Activated CD8-positive, alpha-beta memory T cell treated with anti-CD3 and anti-CD28 coated beads, Interleukin-2, amount 50 U/mL, for 4 hours (primary cell): ENCODE measurements at places on chromosomes 1 and 21.
A peak's percentile ranks its signal among the peaks of the same experiment; 100 is the strongest.

- no peak for DNase-seq
Measured at GRCh38 chr21:40681164-40681859, 165.6 kb downstream of the DSCAM start.

GRCh38 chr1:227316456-227316855 lies 1.8 kb downstream of the CDC42BPA start:
- no peak for DNase-seq

GRCh38 chr1:11828511-11828910 lies 19.1 kb downstream of the NPPA start:
- no peak for DNase-seq

- DNase-seq: peak; percentile 7
Measured at GRCh38 chr1:53343831-53344668, 16.2 kb upstream of the LRP8 start.

- no peak for DNase-seq
Measured at GRCh38 chr21:27586326-27586725, 619.4 kb upstream of the ADAMTS5 start.

- no peak for DNase-seq
Measured at GRCh38 chr21:34795548-34796180, 126.9 kb downstream of the CLIC6 start.

DNA sequence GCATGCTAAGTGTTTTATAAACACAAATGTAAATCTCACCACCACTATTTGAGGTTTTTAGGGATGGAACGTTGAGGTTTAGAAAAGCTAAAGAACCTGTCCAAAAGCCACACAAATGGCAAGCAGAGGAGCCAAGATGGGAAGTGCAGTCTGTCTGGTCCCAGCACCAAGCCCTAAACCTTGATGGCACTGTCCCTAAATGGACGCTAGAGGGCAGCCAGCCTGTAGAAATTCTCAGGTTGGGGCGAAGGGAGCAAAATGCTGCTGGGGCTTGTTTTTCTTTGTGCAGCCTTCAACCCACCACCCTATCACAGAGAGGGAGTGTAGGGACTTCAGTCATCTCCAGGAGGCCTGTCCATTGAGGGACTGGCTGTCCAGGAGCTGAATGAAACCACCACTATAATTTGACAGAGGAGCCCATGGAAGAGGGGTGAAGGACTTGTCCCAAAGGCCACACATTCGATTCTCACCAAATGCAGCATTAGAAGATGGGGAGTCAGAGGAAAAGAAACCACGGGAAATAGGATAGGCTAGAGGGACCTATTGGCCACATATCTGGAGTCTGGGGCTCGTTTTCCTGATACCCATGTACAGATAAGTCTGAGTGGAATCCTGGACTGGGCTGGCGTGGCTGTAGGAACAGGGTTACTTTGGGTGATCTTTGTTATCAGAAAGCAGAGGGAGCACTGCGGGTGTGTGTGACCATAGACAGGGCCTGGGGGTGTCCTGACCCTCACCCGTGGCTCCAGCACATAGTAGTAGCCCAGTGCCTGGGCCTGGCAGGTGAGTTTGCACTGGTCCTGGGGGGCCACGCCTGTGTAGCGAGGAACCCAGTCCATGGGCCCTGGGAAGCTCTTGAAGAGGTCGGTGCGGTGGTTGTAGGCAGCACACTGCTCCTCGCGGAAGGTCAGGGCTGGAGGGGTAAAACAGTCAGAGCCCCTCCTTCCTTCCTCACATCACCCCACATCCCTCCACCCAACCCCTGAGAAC lies 6.1 kb downstream of the ADAMTS4 start:
- DNase-seq: peak; percentile 61

- DNase-seq: no peak
Measured at GRCh38 chr1:198175423-198176170, 18.8 kb downstream of the NEK7 start.

DNA sequence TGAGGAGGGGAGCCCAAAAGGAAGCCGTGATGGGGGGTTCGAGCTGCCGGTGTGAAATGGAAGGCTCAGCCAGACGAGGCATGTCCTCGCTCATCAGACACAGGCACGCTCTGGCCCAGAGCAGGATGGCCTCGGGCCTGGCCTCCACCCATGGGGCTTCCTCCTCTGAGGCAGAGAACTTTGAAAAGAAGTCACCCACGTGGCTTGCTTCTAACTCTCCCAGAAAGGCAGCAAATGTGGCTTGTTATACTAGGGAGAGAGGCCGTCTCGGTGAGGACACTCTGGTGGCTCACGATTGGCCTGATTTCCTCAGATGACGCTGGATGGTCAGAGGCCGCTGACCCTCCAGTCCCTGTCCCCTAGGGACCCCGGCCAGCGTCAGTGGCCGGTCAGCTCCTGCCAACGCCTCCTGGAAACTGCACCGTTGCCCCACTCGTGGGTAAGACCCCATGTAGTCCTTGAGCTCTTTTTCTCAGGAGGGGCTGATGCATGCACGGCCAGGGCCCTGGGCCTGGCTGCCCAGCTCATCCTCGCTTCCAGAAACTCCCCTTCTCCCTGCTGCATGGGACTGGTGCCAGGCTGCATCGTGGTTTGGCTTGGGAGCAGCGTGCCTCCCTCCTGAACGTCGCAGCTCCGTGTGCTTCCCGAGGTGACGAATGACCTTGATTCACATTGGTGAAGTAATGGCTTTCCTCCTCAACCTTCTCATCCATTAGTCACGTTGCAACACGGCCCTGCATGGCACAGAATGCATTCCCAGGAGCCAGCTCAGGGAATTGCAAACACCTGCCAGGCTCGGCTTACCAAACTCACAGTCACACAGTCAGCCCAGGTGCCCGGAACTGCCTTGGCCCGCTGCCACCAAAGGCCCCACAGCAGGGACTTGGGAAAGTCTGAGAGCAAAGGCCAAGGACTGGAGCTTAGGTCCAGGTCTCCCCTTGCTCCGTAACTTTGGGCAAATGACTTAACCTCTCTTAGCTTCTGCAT lies 58.8 kb downstream of the TOMM20 start:
- no peak for DNase-seq

DNA sequence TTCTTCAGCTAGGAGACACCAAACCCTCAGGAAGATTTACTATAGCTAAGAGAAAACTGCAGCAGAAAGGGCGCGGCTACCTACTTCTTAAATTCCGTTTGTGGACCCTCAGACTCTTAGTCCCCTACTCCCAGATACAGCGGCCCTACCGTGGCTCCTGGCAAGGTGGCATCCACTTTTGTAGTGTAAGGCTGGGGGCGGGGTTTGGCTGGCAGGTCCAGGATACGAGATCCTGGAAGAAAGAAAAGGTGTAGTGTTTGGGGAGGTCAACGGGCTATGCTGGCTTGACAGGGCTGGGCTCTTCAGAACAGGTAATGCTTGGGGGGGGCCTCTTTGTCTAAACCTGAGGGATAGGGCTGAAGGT lies 280 bp downstream of the CREB3L4 start:
- no peak for DNase-seq

DNA sequence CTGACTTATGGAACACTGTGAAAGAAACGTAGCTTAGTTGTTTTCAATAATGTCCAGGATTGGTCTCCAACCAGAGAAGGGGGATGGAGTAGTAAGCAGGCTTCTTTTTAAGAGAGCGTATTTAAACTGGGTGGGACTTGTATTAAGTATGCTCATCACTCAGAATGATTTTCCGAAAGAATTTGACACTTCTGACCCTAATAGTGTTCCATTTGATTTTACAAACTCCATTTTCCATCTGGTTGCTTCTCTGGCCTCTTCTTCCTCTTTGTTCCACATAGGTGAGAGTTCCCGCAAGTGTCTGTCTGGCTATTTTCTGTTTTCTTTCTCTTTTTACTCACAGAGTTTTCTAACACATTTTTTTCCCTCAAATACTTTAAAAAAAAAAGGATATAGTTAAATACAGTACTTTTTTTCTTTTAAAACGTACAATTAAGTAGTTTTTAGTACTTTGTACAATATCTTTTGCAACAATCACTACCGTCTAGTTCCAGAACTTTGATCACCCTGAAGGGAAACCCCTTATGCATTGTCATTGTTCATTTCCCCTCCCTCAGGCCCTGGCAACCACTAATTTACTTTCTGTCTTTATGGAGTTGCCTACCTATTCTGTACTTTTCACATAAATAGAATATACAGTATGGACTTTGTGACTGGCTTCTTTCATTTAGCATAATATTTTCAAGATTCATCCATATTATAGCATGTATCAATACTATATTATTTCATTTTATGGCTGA lies 67.0 kb downstream of the RASAL2 start:
- DNase-seq: no peak

GRCh38 chr1:150149271-150150132 lies at the start of gene PLEKHO1:
PLEKHO1 (plus strand) TSS chr1:150149916; CDS start chr1:150150258, 342 bp downstream.
- DNase-seq: peak; percentile 89

DNA sequence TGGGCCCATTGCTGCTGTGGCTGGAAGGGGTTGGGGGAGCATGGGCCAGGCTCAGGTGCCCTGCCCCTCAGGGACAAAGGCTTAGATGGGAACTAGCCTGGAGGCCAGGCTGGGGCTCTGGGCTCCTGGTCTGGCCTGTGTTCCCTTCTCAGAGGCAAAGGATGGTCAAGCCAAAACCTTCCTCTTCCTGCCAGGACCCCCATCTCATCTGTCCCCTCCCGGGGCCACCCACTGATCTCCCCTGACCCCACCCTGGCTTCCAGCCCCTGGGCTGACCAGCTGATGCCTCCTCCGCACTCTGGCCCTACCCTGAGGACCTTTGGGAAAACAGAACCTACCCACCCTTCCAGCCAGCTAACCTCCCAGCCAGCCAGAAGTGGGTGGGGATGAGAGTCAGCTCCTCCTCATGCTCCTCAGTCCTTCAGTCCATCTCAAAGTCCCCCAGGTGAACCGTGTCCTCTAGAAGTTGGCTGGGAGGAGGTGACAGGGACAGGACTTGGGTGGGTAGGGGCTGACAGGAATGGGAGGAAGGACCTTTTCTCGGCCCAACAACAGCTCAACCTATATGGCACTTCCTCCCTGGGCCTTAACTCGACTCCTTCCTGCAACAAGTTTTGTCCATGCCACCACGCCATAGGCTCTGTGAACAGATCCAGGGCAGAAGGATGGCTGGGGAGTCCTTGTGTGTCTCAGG lies 7.5 kb downstream of the PEAR1 start:
- no peak for DNase-seq

DNA sequence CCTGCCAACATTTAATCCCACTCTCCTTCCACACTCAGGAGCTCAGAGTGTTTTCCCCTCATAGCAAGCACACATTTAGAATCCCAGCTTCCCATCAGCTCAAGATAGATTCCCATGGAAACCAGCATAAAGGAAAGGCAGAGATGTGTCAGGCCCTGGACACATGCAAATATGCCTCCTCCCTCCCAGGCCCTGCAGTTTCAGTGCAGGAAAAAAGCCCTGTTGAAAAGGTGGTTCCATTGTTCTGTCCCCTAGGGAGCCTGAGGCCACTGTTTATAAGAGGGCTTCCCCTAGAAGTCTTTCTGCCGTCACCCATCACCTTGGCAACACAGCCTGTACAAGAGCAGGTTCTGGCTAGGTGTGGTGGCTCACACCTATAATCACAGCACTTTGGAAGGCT lies 3.6 kb downstream of the CACNA1S start:
- DNase-seq: no peak

DNA sequence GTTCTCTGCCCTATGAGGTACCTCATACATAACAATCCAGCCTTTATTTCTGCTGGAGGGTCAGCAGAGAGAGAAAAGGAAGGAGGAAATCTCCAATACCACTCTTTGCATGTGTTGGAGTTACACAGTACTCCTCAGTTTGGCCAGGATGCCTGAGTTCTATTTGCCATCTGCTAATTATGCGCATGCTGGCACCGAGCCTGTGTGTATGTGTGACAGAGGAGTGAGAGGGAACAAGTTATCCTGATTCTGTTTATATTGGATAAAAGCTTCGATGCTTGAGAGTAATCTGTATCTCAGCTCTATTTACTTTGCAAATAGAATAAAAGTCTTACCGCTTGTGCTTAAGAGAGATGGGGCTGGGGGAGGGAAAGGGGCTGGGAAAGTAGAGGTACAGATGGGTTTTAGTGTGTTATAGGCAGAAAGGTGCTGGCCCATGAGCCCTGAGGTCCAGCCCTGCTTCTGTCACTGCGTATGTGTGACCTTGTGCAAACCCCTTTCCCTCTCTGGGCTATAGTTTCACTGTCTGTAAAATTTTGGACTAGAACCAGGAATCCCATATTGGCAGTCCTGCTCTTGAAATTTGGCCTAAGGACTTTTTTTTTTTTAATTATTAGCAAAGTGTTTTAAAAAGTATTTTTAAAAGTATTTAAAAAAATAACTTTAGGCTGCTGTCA lies 54.5 kb upstream of the PLXNA2 start:
- no peak for DNase-seq

- no peak for DNase-seq
Measured at GRCh38 chr1:153773096-153773921, 1.9 kb upstream of the SLC27A3 start.

- DNase-seq: no peak
Measured at GRCh38 chr1:235317168-235317567, 10.8 kb downstream of the ARID4B start.

- DNase-seq: no peak
Measured at GRCh38 chr1:40305451-40305850, 11.6 kb downstream of the COL9A2 start.

DNA sequence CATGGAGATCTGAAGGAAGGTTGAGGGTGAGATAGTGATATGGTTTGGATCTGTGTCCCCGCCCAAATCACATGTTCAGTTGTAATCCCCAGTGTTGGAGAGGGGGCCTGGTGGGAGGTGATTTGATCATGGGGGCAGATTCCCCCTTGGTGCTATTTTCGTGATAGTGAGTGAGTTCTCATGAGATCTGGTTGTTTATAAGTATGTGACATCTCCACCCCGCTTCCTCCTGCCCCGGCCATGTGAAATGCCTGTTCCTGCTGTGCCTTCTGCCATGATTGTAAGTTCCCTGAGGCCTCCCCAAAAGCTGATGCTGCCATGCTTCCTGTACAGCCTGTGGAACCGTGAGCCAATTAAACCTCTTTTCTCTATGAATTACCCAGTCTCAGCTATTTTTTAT lies 451.9 kb upstream of the VAMP3 start:
- DNase-seq: no peak

DNA sequence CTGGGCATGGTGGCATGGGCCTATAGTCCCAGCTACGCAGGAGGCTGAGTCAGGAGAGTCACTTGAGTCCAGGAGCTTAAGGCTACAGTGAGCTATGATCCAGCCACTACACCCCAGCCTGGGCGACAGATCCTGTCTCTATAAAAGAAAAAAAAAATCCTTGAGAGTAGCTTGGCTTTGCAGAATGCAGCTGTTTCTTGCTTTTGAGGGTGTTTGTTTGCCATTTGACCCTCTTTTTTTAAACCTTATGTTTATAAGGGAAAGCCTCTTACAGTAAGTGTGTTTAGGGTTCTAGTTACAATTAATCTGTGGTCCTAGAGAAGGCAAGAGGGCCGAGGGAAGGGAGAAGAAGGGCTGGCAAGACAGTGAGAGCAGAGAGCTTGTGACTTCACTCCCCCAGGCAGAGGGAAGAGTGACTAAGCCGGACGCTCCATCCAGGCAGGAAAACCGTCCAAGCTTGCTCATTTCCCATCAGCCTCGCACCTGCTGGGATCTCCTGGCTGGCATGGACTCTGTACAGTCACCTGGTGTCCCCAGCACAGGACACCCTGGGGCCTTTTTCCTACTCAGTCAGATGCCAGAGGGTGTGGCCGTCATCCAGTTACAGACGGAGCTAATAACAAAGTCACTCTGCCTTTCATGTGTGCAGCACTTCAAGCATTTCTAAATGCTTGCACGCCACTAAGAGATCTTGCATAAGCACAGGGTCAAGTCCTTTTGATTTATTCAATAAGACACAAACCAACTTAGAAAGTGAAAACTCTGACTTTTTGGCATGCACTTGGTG lies 55.5 kb upstream of the PSEN2 start:
- DNase-seq: no peak
